ENCODE measurements at places on chromosomes 12 and 14.

DNA sequence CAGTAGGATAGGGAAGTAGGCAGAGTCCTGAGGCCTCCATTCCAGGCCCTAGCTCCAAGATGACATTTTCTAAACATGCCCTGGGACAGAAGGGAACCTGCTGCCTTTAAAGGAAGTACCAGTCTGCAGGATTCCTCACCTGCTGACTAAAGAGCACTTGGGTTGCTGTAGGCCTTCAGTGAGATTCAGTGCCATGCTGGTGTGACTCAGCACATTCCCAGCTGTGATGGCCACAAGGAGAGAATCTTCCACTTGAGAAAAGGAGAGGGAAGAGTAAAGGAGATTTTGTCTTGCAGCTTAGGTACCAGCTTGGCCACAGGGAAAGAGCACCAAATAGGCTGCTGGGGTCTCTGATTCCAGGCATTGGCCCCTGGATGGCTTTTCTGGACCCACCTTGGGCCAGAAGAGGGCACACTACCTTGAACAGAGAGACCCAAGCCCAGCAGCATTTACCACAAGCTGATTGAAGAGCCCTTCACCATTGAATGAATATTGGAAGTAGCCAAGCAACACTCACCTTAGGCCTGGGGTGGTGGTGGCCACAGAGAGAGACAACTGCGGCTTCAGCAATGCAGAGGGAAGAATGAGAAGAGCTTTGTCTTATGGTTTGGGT is 498.3 kb downstream of the KCNH5 start:
- DNase-seq = no peak

- DNase-seq = no peak
Observed at GRCh38 chr14:61832783-61833182, 70.6 kb downstream of the SNAPC1 start.

DNA sequence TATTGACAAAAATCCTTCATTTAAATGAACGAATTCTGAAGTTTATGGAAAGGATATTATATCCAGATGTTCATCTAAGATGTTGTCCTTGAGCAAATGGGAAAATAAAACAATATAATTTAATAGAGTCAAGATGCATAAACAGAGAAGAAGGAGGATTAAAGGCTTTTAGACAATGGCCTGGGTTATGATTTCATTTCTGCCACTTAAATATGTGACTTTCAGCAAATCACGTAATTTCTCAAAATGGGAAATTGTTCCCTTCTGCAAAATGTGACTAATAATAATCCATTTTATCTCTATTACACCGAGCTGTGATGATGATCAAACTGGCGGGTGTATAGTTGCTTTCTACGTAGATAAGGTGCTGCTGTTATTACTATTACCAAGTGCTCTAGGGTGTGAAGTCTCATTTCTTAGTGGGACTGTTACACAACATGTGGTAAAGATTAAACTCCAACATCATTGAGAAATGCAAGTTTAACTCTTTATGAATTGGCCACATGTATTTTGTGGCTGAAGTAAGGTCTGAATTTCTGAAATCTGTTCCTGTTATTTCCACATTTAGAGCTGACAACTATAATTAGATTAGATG is 157.0 kb downstream of the MYRFL start:
- DNase-seq = no peak

- DNase-seq = no peak
Observed at GRCh38 chr14:23115039-23115731, 3.9 kb downstream of the CEBPE start.
